ENCODE measurements at places on chromosomes 1 and 21.

- DNase-seq, result no peak
These were observed 38.3 kb downstream of the SDCCAG8 start for GRCh38 chr1:243293941-243294722.

DNA sequence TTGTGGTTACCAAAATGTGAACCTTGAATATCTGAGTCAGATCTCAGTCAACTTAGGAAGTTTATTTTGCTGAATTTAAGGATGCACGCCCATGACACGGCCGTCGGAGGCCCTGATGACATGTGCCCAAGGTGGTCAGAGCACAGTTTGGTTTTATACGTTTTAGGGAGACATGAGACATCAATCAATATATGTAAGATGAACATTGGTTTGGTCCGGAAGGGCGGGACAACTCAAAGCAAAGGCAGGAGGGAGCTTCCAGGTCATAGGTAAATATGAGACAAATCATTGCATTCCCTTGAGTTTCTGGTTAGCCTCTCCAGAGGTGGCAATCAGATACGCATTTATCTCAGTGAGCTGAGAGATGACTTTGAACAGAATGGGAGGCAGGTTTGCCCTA, 1.0 kb upstream of the PRMT2 start:
- no peak for DNase-seq

DNA sequence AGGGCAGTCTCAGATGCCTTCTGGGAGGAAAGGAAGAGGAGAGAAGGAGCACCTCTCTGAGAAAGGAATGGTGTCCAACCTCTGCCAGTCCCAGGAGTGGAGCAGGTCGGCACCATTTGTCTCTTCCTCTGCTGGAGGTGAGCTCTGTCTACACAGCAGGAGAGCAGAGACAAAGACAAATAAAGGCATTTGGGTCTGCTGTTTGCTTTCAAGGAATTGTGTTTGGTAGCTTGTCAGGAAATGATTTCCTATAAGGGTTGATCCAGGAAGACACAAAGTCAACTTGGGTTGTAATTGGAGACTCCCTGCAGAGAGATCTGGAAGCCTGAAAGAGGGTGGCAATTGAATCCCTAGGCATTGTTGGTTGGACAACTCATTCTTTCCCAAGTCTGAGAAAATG, 34.5 kb upstream of the PLXNA2 start:
- DNase-seq, result no peak

- no peak for DNase-seq
These were observed 2.5 kb downstream of the DNMT3L start for GRCh38 chr21:44259082-44259705.

DNA sequence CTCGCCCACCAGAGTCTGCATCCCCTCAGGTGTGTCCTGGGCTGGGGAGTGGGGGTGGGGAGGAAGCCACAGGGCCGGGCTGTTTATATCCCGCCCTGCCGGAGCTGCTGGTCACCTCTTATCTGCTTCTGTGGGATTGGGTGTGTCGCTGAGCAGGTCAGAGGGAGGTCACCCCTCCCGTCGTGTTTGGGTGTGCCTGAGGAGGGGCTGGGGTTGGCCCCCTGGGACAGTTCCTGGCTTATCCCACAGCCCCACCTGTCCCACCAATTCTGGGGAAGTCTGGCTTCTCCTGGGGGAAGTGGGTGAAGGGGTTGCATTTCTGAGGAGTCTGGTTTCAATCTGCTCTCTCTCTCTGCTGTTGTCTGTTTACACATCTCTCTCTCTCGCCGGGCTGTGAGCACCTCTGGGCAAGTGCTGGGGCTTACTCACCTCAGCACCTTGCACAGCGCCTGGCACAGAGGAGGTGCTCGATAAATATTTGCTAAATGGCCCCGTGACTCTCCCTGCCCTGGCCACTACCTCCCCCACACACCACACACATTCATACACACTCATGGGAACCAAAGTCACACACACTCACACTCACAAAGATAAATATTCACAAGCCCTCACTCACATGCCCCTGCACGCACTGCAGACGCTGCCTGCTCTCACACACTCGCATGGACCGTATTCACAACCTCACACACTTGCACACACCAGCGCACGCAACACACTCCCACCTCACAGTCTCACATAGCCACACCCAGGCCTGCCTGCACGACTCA, 8.3 kb downstream of the ELF3 start:
- no peak for DNase-seq

DNA sequence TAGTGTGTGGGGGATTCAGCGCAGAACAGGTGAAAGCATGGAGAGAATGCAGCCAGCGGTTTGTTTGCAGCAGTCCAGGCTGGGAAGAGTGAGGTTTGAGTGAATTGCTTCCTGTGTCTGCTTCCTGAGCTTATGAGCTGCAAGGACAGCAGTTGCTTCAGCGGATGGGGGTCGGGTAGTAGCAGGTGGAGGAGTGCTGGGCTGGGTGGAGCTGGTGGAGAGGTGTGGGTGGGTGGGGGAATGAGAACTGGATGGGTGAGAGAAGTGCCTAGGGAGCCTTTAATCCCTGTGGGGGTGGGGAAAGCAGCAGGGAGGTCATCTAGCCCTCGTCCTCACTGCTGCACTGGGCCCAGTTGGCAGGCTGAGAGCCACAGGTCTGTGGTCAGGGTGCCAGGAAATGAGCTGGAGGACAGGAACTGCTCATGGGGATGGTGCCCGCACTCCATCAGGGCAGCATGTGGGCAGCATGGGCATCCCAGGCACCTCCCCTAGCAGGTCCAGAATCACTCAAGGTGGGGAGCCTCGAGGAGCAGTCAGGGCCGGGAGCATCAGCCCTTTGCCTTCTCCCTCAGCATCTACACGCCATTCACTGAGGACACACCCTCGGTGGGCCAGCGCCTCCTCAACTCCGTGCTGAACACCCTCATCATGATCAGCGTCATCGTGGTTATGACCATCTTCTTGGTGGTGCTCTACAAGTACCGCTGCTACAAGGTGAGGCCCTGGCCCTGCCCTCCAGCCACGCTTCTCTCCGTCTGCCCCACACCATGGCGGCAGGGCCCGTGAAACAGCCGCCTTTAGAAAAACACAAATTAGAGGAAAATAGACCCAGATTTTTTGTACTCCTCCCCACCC, 14.8 kb downstream of the PSEN2 start:
- no peak for DNase-seq

GRCh38 chr1:47816325-47817071, 180.7 kb downstream of the TRABD2B start:
- DNase-seq, result no peak

GRCh38 chr1:7103361-7103782, 318.1 kb downstream of the CAMTA1 start:
- no peak for DNase-seq

- DNase-seq, result no peak
These were observed 24.2 kb downstream of the CYP4A22 start for GRCh38 chr1:47161298-47162040.

DNA sequence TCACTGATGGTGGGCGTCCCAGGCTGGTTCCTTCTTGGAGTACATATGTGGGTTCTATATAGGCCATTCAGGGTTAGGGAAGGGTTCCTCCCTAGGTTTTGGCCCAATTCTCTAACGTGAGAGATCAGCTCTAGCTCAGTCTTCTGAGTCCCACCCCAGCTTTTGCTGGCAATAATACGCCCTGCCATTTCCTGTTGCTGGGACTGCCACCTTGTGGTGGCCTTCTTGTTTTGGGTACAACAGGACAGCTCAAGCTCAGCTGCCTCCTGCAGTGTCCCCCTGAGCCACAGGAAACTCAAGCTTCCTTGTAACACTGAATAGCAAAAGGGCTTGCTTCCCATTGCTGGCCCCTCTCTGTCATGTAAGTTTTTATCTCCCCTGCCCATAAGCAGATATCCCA, 77.8 kb downstream of the BACH1 start:
- peak; percentile 41 for DNase-seq

DNA sequence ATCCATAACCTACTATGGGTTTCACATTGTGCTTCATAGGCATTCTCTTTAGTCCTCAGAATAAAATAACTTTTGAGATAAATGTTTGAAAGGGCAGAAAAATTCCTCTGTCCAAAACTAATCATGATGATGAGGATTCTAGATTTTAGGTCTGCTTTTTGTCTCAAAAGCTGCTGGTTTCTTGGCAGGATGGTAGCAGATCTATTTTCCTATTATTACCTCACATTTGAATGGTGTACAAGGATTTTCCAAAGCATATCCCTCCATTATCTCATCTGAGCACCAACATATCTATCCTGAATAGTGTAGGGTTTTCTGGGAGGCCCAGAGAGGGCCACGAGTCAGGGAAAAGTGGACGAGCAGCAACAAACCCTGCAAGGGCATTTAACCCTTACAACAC, 201.9 kb downstream of the PLPP3 start:
- DNase-seq, result no peak

- peak; percentile 82 for DNase-seq
These were observed 3.7 kb upstream of the PPM1J start for GRCh38 chr1:112718691-112719418.

- DNase-seq, result no peak
These were observed 176.4 kb downstream of the MIS18A start for GRCh38 chr21:32102426-32102825.

DNA sequence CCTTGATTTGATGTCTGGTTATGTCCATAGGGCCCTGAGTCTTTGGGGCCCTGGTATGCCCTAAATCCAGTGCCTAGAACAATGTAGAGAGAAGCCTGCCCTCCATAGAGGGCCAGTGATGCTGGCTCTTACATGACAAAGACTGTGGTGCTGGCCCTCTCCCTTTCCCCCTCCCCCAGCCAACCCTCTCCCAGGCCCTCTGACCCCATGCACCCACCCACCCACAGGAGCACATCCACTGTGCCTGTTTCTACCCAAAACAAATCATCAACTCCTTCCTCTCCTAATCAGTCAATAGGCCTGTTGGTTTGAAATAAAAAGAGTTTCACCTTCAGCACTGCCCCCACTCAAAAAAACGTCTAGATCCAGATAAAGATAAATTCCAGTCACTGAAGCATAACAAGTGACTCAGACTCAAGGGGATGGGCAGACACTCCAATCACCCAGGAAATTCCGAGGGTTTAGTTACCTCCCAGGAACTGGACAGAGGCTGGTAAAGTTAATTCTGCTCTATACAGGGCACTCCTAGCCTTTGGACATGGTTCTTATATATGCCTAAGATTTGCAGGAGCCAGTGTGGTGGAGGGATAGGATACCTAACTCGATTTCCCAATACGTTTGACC, 144.8 kb upstream of the VANGL1 start:
- no peak for DNase-seq

GRCh38 chr1:5898266-5898665, 94.0 kb downstream of the NPHP4 start:
- no peak for DNase-seq

GRCh38 chr1:41174170-41174569, 67.9 kb downstream of the SCMH1 start:
- DNase-seq, result no peak

- DNase-seq, result no peak
These were observed 17.6 kb downstream of the UTP25 start for GRCh38 chr1:209845408-209845725.

DNA sequence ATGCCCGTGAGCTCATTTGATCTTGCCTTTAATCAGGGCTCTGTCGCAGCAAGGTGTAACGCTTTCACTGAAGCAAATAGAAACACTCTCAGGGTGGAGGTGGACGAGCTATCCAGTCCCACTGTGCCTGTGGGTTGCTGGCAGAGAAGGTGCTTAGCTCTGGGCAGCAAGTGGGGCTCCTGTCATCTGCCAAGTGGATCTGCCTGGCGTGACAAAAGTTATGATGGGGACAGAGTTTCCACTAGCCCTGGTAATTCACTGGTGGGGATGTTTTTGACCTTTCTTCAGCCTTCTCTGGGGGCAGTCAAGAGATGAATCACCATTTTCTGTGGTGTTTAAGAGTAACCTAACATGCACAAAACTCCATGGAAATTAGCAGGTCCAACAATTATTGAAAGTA, 71.3 kb upstream of the EDEM3 start:
- DNase-seq, result no peak

- no peak for DNase-seq
These were observed 218.7 kb upstream of the FGGY start for GRCh38 chr1:59078070-59078800.
